CD4-positive, alpha-beta memory T cell (primary cell): ENCODE measurements at places on chromosomes 5 and 9.

- no peak for DNase-seq
These were observed 12.4 kb downstream of the CDC37L1 start for GRCh38 chr9:4691795-4692194.

DNA sequence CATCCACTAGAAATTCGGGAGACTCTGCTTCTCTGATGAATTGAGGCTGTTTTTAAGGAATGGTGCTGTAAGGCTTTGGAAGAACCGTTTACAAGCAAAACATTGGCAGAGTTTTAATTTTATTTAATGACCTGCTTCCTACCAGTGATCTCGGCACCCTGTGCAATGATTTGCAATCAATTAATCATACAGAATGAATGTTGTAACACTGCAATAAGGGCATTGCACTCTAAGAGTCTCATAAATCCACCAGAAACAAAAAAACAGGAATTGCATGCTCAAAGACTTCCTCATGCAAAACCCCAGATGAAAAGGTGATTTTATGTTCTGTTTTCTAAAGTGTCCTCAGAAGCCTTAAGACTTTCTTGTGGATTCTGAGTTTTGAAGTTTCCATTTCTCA, 295.7 kb downstream of the ARHGEF28 start:
- no peak for DNase-seq

DNA sequence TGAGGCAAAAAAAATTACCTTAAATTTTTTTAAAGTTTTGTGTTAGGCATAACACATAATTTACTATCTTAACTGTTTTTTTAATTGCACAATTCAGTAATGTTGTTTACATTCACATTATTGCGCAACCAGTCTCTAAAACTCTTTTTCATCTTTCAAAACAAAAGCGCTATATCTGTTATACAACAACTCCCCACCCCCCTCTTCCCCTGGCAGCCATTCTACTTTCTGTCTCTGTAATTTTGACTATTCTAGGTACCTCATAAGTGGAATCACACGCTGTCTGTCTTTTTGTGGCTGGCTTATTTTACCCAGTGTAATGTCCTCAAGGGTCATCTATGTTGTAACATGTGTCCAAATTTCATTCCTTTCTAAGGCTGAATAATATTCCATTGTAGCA, 241.5 kb upstream of the DMRT1 start:
- no peak for DNase-seq

DNA sequence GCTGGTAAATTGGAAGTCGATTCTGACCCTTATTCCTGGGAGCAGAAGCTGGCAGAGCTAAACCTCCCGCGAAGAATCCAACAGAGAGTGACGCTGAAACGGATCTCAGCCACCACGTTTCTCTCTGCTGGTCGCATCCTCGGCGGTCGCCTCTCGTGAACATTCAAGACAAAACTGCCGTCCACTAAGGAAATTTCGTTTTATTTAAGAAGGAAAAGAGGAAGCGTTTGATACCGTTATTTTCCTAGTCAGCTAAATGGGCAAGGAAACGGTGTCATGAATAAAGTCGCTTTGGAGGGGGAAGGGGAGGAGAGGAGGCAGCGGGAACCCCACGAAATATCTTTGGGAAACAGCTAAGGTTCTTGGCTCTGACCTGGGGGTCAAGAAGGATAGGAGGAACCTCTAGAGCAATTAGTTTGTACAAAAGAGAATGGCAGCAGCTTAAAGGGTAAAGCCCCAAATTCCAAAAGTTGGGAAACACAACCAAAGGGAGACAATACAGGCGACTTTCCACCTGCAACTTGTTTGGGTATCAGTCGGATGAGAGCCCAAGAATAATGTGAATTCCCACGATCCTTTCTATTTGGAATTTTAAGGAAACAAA, 1.9 kb downstream of the FOXB2 start:
- no peak for DNase-seq

DNA sequence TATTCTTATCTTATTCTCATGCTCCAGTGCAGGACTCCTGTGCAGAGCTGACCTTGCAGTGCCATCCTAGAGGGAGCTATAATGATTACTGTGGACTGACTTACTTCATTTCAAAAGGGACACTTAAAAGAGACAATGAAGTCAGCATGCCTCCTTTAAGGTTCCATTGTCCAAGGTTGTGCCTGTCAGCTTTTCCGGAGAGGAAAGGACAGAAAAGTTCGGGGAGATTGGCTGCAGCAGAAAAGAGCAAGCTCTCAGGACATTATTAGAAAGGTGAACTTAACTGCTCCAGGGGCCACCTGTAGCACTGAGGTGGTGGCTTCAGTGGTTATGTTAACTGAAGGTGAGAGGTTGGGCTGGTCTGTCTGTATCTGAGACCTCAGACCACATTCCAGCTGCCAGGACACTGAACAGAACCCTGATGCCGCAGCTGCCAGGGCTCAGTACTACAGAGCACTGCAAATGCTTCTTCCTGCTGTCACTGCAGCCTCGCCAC, 112.9 kb downstream of the ST8SIA4 start:
- no peak for DNase-seq
